ENCODE measurements at places on chromosomes 3 and 15.

- no peak for DNase-seq
Measured at GRCh38 chr15:53305101-53305500, 454.4 kb downstream of the WDR72 start.

- DNase-seq: peak; percentile 98
Measured at GRCh38 chr3:15601399-15602145, at the start of the genes BTD and HACL1. BTD (plus strand) TSS chr3:15601745; CDS start chr3:15635440, 33,695 bp downstream. HACL1 (minus strand) TSS chr3:15601569; CDS start chr3:15601463, 106 bp downstream.

GRCh38 chr15:45612790-45613415 is 21.9 kb upstream of the SQOR start:
- no peak for DNase-seq

- no peak for DNase-seq
Measured at GRCh38 chr3:97102641-97103040, 288.2 kb downstream of the EPHA6 start.

DNA sequence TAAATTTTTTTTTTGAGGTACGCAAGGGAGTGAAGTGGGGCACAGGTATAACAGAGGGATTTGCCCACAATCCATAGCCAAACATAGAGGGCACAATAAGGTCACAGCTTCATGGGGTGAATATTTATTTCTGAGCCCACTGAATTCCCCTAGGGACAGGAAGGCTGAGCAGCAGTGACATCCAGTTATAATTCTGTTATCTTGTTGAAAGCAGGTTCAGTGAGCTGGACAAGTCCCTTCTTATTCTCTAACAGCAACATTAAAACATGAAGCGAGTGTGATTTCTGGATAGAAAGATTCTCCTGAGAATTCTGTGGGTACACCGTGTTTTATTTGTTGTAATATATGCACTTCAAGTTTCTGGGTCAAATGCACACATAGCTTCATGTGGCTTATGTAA is 538.2 kb downstream of the NAALADL2 start:
- no peak for DNase-seq

DNA sequence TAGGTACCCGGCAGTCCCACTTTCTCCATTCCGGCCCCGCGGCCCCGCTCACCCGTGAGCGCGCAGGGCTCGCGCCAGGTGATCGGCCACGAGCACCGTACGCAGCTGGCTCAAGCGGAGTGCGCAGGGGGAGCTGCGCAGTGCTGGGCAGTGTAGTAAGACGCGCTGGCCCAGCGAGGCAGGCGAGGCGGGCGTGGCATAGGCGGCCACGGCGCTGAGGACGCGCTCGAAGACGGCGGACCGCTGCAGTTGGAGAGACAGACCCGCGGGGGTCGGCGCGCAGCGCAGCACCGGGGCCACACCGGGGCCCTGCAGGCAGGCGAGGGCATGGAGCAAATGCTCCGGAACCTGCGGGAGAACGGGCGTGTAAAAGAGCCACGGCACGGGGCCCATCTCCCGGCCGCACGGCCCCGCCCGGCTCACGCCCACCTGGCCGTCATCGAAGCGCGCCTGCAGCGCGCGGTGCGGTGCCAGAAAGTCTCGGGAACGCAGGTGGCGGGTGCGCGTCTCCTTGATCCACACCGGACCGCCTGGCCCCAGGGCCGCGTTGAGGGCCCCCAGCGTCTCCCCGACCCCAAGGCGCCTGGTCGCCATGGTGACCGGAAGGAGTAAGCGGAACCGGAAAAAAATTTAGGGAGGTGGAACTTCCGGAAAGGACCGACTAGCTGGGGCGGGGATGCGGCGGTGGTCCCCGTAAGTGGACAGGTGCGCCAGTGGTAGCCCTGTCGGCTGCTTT is at the start of gene DALRD3:
Gene DALRD3 (minus strand): TSS at position 610 of the 736 bp plus-strand sequence. CDS start 16 bp downstream, at position 594.
- peak; percentile 66 for DNase-seq

DNA sequence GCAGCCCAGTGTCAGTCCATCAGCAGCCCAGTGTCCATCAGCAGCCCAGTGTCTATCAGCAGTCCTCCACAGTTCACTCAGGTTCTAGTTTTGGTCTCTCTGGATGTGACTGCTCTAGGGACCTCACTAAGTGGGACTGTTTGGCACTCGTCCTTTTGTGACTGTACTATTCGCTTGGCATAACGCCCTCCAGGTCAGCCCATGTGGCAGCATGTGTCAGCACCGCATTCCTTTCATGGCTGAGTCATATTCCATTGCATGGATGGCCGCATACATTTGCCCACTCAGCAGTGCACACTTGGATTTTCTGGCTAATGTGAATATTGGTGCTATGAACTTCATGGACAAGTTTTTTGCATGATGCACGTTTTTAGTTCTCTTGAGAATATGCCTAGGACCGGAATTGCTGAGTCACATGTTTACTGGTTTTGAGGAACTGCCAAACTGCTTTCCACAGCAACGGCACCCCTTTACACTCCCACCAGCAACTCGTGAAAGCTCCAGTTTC is 16.4 kb downstream of the CHST13 start:
- DNase-seq: peak; percentile 87

DNA sequence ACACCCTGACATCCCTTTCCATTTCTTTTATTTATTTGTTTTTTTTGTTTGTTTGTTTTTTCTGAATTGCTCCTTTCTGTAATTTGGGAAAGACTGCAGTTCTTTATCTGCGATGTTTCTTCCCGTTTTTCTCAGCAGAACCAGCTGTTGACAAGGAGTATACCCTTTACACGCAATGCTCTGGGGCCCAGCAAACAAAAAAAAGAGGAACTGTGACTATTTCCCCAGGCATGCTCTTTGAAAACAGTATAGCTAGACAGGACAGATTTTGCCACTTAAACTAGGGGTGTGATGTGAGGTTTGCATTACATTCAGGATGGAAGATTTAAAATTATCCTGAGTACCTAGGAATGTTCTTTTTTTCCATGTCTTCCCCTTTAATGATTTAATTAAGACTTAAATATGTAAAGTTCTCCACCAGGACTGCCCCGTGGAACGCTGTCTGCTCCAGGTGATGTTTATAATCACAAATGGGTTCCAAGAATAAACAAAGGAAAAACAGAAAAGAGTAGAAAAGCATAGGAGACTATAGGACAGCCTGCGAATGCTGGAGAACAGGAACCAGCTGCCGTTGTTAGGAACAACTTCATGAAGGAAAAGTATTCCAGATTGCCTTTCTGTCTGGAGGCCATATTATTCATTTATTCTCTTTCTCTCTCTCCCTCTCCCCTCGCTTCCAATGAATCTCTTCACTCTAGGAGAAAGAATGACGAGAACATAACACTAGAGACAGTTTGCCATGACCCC is 43.3 kb downstream of the TGFBR2 start:
- DNase-seq: peak; percentile 86

DNA sequence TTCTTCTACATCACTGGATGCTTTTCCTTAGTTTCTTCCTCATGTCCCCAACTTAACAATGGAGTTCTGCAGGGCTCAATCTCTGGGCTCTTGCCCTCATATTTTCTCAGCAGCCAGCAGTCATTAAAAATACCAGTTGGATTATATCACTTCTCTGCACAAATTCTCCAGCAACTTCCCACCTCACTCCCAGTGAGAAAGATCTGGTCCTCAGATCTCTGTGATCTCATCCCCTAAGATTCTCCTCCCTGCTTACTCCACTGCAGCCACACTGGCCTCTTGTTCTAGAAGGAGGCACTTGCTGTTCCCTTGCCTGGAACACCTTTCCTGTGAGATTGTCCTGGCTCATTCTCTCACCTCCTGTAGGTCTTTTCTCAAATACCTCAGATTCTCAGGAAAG is 6.1 kb downstream of the ERICH6 start:
- DNase-seq: no peak

All from inflammatory macrophage (primary cell).